Activated CD4-positive, CD25-positive, alpha-beta regulatory T cell (primary cell): ENCODE measurements at places on chromosomes 3 and 15.

- no peak for DNase-seq
Measured at GRCh38 chr3:16369276-16369675, 104.3 kb downstream of the OXNAD1 start.

- no peak for DNase-seq
Measured at GRCh38 chr3:78812166-78812565, 955.6 kb downstream of the ROBO1 start.

GRCh38 chr3:125032683-125033082, 23.1 kb downstream of the HEG1 start:
- no peak for DNase-seq

DNA sequence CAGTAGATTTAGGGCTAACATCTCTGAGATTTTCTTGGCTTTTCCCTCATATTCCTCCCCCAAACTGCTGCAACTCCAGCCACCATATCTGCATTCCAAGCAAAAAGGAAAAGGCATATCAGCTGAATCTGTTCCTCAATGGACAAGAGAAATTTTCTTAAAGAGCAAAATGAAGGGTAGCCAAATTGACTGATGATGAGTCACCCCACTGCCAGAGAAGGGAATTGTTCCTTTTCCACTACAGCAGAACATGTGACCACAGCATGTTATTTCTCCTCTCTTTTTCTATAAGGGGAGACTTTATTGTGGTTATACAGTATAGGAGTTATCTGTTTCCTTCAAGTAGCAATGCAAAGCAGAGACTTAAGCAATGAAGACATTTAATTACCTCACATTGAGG, 172.5 kb downstream of the MTHFS start:
- DNase-seq: no peak

DNA sequence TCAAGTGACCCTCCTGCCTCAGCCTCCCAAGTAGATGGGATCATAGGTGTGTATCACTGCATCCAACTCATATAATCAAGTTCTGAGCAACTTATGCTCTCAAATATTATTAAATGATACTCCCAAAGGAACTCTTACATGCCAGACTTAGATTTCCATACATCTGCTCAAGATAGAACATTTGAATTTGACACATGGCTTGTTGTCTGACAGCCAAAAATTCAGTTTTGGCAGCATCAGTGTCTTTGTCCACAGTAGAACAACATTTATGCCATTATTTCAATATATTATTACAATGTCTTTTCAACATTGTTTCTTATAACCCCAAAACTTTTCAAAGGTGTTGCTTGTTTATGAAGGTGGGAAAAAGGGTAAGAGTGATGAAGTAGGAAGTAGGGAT, 116.2 kb downstream of the SUCNR1 start:
- no peak for DNase-seq
